ENCODE measurements at places on chromosomes 6 and 20.
A peak's percentile ranks its signal among the peaks of the same experiment; 100 is the strongest.

DNA sequence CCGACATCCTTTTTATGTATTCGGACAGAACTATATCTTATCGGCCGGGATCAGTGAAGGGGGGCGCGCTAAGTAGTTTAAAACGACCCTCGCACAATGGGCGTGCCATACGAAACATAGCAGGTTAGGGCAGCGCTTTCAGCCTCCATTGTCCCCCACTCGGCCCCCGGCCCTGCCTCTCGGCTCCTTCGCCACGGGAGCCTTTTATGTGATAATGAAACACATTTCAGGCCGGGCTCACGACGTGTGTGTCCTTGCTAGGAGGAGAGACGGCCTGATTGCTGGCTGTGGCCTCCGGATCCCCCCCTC, 5.3 kb downstream of the FOXA2 start:
- no peak for DNase-seq

- DNase-seq, result no peak
Measured at GRCh38 chr6:89555806-89556205, 82.7 kb downstream of the LYRM2 start.

GRCh38 chr6:53048431-53049195, 16.6 kb upstream of the FBXO9 start:
- DNase-seq, result peak; percentile 91

DNA sequence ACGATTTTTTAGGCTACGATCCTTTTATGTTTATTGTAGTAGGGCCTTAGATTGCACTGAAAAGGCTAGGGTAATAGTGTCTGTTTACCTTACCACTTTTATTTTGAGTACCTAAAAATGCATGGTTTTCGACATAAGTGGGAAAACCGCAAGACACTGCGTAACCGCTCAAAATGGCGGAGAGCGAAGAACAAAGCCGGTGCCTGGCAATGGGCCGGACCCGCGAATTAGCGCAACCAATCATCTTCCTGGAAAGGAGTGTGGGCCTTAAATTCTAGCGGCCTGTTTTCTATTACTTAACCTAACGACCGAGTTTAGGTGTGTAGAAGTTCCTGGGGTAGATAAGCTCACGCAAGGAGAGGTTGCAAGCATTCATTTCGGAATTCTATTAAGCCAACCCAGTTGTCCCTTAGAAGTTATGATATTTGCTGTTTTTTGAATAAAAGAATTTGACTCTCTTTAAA, 118.0 kb downstream of the HFE start:
- DNase-seq, result peak; percentile 93

- DNase-seq, result no peak
Measured at GRCh38 chr6:18473755-18474154, 86.6 kb downstream of the RNF144B start.

GRCh38 chr20:5181958-5182357, 55.1 kb downstream of the CDS2 start:
- peak; percentile 67 for DNase-seq

- no peak for DNase-seq
Measured at GRCh38 chr6:50666089-50666488, 47.2 kb upstream of the TFAP2D start.

- no peak for DNase-seq
Measured at GRCh38 chr6:166253281-166253681, 54.9 kb downstream of the PRR18 start.

- peak; percentile 7 for DNase-seq
Measured at GRCh38 chr6:151917531-151918329, 110.2 kb downstream of the ESR1 start.

DNA sequence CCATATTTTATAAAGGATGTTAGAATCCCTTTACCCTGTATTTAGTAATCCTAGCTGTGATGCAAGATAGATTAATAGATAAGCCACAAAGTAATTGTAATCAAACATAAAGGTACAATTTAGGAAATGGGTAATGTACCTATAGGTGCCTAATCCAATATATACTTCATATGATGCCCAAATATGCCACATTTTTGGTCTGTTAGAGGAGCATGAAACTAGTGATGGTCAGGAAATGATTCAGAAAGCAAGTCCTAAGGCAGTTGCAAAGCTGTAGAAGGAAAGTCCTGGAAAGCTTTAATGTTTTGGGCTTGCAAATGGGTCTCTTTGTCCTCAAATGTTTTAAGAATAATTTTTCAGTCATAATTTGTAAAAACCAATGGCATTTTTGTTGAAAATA, 76.6 kb upstream of the PTPRK start:
- no peak for DNase-seq

GRCh38 chr6:3280091-3280490, 21.3 kb downstream of the PSMG4 start:
- DNase-seq, result no peak

GRCh38 chr6:47360388-47360787, 50.7 kb upstream of the TNFRSF21 start:
- no peak for DNase-seq

DNA sequence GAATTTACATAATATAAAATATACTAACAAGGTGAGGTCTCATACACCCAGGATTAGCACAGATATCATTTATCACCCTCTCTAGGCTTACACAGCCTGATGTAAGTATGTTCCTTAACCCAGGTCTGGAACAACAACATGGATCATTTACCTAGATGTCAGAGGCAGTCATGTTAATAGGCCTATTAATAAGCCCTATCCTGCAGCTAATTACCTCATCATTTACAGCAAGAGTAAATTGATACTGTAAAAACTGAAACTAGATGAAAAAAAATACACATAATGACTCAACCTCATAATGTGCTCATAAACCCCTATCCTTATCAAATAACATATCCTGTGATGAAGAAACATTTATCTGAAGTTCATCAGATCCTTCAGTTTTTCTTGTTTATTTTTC, 334.3 kb upstream of the MANEA start:
- DNase-seq, result no peak

GRCh38 chr6:107660839-107661238, 163.3 kb downstream of the SCML4 start:
- no peak for DNase-seq

GRCh38 chr20:8971669-8972316, 97.1 kb upstream of the PLCB4 start:
- peak; percentile 9 for DNase-seq

All from fibroblast of the aortic adventitia (primary cell).